ENCODE measurements at places on chromosomes 13 and 19. TPM values are rescaled to one million over a fixed set of nuclear protein-coding genes. Genes with fewer than 3 reads are reported as not detected.

Gene FRY
- total RNA-seq, result 0.58 TPM

- H3K27me3 ChIP-seq, result peaks cover 8% of the 10 kb centered on the region
- H3K27ac ChIP-seq, result no peak overlapping the region
- H3K4me3 ChIP-seq, result no peak overlapping the region
- no peaks in the 10 kb centered on the region for H3K4me1 ChIP-seq
- no peaks in the 10 kb centered on the region for H3K36me3 ChIP-seq
Measured at GRCh38 chr13:43831088-43831487, 44.3 kb upstream of the ENOX1 start.

GRCh38 chr13:57424379-57424778 is 207.2 kb upstream of the PCDH17 start:
- no peak overlapping the region for H3K27ac ChIP-seq
- H3K4me1 ChIP-seq, result no peaks in the 10 kb centered on the region
- DNase-seq, result no peak
- H3K4me3 ChIP-seq, result no peak overlapping the region
- no peaks in the 10 kb centered on the region for H3K36me3 ChIP-seq

DNA sequence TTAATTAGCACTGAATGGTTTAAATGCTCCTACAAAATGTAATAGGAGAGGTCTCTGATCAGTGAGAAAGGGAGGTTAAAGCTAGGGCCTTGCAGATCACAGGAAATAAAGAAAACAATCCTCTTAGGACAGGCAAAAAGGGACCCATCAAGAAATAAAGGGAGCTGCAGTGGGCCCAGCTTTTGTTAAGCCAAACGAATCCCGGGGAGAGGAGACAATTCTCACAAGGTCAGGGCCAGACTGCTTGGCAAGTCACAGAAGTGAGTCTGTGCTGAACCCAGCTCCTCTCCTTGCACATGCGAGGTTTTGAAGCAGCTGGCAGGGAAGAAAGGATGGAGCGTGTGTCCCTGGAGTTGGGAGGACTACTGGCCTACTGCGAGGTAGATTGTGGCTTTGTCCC is 285.8 kb downstream of the COG6 start:
- peaks cover 21% of the 10 kb centered on the region for H3K4me1 ChIP-seq
- no peak overlapping the region for H3K4me3 ChIP-seq
- no peaks in the 10 kb centered on the region for H3K27me3 ChIP-seq

Gene CEACAM20
- total RNA-seq, result not detected

GRCh38 chr19:42261763-42262162 is 6.8 kb upstream of the ERF start:
- H3K4me3 ChIP-seq, result no peak overlapping the region
- peaks cover 4% of the 10 kb centered on the region for H3K4me1 ChIP-seq
- H3K36me3 ChIP-seq, result no peaks in the 10 kb centered on the region
